DMS79 treated with DMSO at 0.1 percent for 48 hours (cell line): ENCODE measurements at places on chromosomes 7 and 10.

GRCh38 chr7:104807671-104808070 lies 206.3 kb upstream of the KMT2E start:
- DNase-seq: no peak

DNA sequence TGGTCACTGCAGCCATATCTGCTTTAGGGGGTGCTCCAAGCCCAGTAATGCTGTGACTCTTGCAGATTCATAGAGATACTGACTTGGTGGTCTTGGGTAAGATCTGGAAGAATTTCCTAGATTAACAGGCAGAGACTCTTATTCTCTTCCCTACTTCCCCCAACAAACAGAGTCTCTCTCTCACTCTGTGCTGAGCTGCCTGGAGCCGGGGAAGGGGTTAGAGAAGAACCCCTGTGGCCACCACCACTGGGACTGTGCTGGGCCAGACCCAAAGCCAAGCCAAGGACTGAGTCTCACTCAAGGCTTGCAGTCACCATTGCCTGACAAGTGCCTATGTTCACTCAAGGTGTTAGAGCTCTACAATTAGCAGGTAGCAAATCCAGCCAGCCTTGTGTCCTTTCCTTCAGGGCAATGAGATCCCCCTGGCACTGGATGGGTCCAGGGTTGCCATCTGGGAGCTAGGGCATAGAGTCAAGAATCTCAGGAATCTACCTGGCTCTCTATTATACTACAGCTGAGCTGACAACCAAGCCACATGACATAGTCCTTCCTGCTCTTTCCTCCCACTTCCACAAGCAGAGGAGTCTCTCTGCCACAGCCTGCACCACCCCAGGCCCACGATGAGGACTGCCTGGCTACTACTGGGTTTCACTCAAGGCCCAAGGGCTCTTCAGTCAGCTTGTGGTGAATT lies 41.4 kb upstream of the TECTB start:
- no peak for DNase-seq

DNA sequence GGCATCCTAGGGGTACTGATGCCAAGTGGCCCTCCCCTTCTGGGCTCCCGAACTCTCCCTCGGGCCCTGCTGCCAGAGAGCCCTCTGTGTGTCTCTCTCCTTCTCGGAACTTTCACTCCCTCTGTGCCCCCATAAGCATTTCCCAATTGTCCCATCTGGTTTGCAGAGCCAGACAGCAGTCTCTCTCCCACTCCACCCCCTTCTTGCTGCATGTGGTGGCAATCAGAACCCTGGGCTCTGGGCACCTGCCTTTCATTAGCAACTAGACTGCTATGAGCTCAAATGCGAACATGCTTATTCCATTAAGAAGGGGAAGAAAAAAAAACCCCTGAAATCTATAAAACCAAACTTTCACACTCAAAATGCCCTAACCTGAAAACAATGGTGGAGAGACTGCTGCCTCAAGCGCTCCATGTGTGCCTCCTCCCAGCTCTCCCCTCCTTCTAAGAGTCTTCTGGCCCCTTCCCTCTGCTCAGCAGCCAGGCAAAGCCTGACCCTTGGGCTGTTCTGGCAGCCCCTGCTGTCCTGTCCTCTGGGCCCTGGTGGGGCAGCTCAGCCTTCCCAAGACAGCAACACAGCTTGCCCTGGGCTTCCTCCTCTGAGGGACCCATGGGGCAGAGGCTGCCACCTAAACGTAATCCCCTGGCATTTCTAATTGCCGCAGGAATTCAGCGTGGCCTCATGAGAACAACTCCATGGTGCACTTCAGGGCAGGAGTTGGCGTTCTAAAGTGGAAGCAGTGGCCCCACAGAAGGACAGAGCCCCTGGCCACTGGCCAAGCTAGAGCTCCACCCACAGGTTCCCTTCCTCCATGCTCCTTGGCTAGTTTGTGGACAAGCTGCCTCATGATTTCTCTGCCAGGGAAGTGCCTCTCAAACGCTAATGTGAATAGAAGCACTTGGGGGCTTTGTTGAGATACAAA lies 415.4 kb downstream of the PLXNA4 start:
- peak; percentile 91 for DNase-seq

DNA sequence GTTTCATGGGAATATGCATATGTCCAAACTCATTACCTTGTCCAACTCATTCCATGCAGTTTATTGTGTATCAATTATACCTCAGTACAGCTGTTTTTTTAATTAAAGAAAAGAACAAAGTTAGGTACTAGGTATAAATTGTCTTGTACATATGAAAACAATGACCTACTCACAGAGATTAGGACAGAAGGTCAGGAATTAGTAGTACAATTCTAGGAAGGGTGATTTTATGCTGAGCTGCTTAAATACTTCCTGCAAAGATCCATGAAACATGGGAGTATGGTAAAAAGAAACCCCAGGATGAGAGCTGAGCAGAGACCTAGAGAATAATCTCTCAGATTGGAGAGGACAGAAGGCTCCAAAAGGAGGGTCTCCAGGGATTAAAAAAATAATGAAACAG lies 13.8 kb upstream of the KDM7A start:
- no peak for DNase-seq

GRCh38 chr10:127534074-127534473 lies 15.0 kb upstream of the NPS start:
- no peak for DNase-seq

DNA sequence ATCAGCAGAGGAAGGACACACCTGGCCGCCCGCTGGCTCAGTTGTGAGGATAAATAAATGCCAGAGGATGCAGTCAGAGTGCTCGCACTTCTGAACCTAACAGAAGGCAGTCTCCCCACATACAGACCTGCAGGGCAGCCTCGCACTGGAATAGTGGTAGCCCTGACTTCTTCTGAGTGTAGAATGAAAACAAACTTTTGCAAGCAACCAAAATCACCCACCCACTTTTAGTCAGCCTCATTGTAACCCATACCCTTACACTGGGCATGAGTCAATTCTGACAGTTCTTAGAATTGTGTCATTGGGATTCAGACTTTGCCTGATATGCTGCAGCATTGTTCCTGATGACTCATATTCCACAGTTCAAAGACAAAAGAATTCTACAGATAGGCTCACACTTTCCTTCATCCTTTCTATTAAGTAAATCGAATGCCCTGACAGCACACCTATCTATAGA lies 167.0 kb upstream of the CDK1 start:
- no peak for DNase-seq

DNA sequence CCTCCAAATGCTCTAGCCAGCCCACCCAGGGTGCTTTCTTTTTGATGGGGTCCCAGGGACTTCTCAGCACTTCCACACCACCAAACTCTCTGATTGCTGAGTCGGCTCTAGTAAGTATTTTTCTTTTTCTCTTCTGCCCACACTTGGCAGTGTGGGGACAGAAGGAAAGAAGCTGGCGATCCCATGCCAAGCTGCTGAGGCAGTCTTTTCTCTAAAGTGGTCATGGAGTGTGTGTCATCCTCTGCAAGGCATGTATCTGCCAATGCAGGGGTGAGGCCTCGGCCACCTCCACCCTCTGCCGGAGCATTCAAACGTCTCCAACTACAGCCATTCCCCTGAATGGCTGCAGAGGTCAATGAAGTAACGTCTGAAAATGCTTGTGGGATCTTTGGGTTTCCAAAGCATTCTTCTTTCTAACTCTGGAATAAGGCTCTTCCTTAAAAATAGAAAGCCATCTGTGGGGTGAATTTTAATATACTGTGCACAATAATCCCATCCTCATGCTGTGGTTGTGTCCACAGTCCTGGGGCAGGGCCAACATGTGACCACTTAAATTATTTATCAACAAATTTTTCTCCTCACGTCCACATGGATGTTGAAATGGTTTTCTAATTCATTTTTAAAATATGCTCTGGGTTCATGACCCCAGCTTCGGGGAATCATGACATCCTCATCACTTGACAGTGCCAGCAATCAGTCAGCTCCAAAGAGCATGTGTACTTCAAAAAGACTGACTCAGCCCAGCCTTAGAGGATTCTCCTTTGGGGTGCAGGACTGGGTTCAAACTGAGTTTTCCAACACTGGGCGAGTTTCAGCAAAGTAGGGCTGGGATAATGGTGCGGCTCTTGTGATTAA lies 171.3 kb upstream of the ITGB1 start:
- DNase-seq: no peak

DNA sequence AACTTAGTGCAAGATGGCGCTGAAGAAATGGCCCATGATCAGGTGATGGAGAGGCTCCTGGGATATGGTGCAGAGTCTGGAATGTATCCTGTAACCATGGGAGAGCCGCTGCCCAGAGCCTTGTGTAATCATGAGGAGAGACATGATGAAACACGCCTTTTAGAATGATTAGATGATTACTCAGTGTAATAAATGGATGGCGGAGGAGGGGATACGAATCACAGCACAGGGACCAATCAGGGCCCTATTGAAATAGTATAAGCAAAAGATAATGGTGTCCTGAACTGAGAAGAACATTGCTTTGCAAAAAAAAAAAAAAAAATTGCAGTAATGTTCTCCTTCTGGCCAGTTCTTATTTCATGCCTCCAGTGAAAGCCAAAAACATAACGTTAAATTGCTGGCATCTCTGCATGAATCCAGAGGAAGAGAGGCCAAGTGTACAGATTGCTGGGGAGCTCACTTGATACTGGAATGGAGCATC lies 668.5 kb upstream of the AUTS2 start:
- no peak for DNase-seq

GRCh38 chr7:130471974-130472373 lies 19.9 kb upstream of the MEST start:
- no peak for DNase-seq
